Right renal cortex interstitium (tissue), 3 donors: ENCODE measurements at places on chromosomes 7 and 10. TPM values are rescaled to one million over a fixed set of nuclear protein-coding genes. Genes with fewer than 3 reads are reported as not detected.

- no peak for DNase-seq
These were observed 584 bp upstream of the GARS1 start for GRCh38 chr7:30594048-30594539.

- no peak for DNase-seq
These were observed 145.9 kb upstream of the EGR2 start for GRCh38 chr10:62961951-62962523.

- no peak for DNase-seq
These were observed 73.3 kb upstream of the NFE2L3 start for GRCh38 chr7:26078437-26079336.

- DNase-seq, result no peak
These were observed 16.1 kb upstream of the DMBT1 start for GRCh38 chr10:122544493-122544892.

Gene ZNF316
- polyA plus RNA-seq, result 39.1 TPM

Gene ENTPD1
- 27.0 TPM for polyA plus RNA-seq

DNA sequence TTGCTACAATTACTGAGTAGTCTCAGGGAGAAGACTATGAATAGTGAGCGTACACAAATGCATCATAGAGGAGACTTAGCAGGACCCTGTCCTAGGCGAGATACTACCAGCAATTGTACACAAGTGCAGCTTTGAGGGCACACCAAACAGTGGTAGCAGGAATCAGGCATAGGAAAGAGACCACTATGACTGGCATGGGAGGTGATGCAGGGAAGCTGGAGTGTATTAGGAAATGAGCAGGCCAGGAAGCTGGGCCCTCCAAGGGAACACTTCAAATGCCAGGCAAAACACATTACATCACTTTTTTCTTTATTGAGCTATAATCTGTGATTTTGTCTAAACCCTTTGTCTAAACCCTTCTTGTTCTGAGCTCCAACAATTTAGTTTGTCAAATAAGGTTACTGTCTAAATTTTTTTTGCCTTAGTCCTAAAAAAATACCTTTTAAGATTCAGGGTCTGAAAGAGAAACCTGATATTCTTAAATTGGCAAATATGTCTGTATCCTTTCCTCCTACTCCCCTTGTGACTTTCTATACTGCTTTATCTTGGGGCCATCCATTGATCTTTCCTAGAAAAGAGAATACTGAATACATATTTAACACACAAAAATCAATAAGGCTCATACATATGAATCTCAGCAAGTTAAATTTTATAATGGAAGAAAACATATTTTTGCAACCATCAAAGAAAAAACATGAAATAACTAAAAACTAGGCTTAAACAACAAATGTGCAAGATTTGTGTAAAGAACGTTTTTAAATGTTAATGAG, 193.8 kb upstream of the PHYHIPL start:
- DNase-seq, result no peak

Gene TMEM60
- 31.6 TPM for polyA plus RNA-seq
